ENCODE measurements at places on chromosomes 2 and 18.

- no peak for DNase-seq
These were observed 217.1 kb downstream of the TCF4 start for GRCh38 chr18:55370936-55371335.

DNA sequence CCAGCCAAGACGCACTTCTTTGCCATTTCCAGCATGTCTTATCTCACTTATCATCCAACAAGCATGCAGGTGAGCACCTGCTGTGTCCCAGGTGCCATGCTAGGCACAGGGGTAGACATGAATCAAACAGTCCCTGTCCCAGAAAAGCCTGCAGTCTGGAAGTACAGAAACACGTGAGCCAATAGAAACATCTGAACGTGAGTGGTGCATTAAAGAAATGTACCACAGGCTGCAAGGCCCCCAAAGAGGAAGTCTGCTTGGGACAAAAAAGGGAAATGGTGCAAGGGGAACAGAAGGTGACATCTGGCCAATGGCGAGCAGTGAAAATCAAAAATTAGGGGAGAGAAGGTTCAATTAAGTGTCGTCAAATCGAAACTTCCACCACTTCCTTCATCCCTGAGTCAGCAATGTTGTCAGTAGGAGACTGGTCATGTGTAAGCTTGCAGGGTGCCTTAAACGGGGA is 17.6 kb upstream of the TMEM247 start:
- no peak for DNase-seq

- DNase-seq: no peak
These were observed 5.2 kb downstream of the CD207 start for GRCh38 chr2:70830366-70830765.

DNA sequence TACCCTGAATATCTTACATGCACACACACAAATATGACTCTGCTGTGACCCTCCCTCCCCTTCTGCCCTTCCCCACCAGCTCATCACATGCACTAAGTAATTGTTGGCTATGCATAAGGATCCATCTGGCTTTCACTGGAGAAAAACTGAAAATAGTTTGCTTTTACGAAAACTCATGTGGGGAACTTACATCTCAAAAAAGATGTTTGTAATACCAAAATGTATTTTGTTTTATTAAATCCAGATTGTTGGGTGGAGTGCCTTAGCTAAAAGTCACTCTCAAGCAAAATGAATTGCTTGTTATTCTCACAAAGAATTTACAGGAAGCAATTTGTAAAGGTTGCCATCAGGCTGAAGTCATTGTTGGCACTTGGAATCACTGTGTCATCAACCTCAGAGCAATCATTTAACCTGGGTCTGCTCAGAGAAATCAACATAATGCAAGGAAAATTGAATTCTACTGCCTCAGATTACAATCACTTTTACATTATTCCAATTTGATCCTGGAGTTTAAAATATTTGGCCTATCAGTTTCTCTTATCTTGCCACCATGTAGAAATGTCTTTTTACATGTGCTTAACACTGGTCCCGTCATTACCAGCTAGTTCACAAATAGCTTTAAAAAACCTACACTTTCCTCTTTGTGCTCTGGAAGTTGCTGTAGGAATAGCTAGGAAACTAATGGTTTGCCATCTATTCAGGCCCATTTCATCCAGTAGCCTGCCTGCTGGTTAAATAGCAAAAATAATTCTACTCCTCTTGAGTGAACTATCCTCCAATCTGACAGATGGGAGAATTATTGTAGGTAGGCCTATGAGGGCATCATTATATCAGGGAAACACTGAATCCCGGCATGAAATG is 90.3 kb upstream of the TMEM17 start:
- DNase-seq: no peak

- peak; percentile 87 for DNase-seq
These were observed 4.9 kb downstream of the FEV start for GRCh38 chr2:218979846-218980734.

DNA sequence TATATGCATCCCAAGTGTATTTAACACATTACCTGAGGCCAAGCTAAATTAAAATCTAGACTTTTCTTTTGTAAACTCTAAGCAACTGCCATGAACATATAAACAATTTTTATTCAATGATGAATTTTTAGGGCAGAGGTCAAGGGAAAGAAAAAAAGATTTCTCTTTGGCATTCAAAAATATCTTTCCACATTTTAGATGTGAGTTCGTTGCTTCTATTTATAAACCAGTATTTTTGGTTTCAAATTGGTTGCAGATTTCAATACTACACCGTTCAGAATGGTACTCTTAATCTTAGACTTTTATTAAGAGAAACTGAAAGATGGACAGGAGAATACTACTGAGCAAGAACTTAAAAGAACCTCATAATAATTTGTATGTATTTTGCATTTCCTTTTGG is 293.6 kb upstream of the CCDC68 start:
- DNase-seq: no peak

DNA sequence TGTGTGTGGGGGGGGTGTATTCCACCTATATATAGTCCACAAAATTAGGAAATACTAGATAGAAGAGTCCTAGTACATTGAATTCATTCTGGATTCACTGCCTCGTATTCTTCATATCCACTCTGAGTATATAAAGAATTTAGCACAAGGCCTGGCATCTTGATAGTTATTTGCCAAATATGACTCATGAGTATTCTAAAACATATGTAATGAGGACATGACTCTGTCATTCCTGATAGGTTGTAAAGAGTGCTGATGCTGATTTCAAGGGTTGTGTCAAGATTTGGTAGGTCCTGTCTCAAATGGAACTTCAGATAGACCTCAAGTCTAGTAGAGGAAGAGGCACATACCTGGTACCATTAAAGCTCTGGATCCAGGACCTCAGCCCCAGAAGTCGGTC is 173.4 kb upstream of the BOD1L2 start:
- no peak for DNase-seq

- no peak for DNase-seq
These were observed 11.4 kb upstream of the OTOF start for GRCh38 chr2:26489213-26489850.

DNA sequence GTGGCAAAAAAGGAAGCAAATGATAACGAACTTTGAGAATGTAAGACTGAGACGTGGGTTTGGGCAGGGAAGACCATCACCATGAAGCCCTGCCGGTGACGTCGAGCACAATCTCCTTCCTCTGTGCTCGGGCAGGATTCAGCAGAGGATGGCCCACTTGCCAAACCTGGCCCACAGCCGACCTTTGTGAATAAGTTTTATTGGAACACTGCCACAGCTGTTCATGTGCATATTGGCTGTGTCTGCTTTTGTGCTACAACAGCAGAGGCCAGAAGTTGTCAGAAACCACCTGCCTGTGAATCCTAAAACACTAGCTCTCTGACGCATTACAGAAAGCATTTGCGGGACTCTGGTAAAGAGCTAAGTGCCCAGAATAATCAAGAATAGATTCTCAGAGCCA is 223.9 kb downstream of the MYT1L start:
- peak; percentile 65 for DNase-seq

DNA sequence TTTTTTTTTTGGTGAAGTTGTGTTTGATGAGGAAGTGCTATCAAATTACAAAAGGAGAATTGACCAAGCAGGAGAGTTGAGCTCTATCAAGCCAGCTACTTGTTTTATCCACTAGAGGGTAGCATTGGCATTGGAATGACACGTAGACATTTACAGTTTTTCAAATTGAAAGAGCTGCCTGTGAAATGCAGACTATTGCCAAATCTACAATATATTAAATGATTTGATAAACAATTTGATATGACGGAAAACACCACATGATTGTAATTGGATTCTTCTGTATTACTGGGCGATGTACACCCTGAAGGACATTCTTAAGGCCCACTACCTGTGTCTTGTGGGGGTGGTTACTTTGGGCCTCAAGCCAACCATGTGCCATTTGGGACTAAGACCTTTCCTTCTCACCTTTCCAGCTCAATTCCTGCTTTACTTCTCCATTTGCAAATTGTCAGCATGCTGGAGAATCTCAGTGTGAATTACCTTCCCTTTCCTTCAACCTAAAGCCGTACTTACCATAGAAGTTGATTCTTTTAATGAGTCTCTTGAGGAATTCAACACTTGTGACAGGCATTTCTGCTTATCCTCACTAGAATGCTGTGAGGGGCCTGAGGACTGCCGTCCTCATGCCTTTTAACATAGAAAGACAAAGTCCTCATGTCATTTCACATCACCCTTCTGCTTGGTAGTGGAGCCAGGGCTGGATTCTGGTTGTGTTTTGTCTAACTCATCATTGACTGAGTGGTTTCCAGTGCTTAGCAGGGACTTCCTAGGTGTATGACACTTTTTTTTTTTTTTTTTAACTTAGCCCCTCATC is 134.8 kb upstream of the THUMPD2 start:
- peak; percentile 56 for DNase-seq
